ENCODE measurements at places on chromosomes 4 and X. TPM values are rescaled to one million over a fixed set of nuclear protein-coding genes. Genes with fewer than 3 reads are reported as not detected.

The KLHL2 gene
- total RNA-seq = 12.0 TPM

The NAT8L gene
- 0.45 TPM for total RNA-seq

The GPM6B gene
- total RNA-seq = 0.04 TPM

The SHROOM2 gene
- 3.6 TPM for total RNA-seq

The PAK3 gene
- total RNA-seq = 0.68 TPM

The PHKA1 gene
- 8.6 TPM for total RNA-seq

The TCP11X2 gene
- not detected for total RNA-seq

The RHOXF1 gene
- total RNA-seq = not detected

The OTUD4 gene
- total RNA-seq = 10.7 TPM

The ATP11C gene
- total RNA-seq = 30.4 TPM

The ETDC gene
- total RNA-seq = not detected

The PDCL2 gene
- not detected for total RNA-seq

The TBX22 gene
- total RNA-seq = 0.48 TPM

The TRIM60 gene
- total RNA-seq = not detected

The TBC1D9 gene
- 12.9 TPM for total RNA-seq

The TLR7 gene
- not detected for total RNA-seq

The FGD1 gene
- total RNA-seq = 2.6 TPM

The TMSB15C gene
- 2.2 TPM for total RNA-seq

The NPY1R gene
- 2.0 TPM for total RNA-seq

The DAPP1 gene
- total RNA-seq = not detected

The SPATA4 gene
- total RNA-seq = not detected

The IL15 gene
- total RNA-seq = 16.0 TPM

The GASK1B gene
- total RNA-seq = 2.1 TPM

The HTRA3 gene
- 6.7 TPM for total RNA-seq

The CENPE gene
- total RNA-seq = 17.0 TPM

The VEGFC gene
- 12.2 TPM for total RNA-seq

Measured in H4 (cell line).